ENCODE measurements at places on chromosomes 5 and 9.
A peak's percentile ranks its signal among the peaks of the same experiment; 100 is the strongest.

DNA sequence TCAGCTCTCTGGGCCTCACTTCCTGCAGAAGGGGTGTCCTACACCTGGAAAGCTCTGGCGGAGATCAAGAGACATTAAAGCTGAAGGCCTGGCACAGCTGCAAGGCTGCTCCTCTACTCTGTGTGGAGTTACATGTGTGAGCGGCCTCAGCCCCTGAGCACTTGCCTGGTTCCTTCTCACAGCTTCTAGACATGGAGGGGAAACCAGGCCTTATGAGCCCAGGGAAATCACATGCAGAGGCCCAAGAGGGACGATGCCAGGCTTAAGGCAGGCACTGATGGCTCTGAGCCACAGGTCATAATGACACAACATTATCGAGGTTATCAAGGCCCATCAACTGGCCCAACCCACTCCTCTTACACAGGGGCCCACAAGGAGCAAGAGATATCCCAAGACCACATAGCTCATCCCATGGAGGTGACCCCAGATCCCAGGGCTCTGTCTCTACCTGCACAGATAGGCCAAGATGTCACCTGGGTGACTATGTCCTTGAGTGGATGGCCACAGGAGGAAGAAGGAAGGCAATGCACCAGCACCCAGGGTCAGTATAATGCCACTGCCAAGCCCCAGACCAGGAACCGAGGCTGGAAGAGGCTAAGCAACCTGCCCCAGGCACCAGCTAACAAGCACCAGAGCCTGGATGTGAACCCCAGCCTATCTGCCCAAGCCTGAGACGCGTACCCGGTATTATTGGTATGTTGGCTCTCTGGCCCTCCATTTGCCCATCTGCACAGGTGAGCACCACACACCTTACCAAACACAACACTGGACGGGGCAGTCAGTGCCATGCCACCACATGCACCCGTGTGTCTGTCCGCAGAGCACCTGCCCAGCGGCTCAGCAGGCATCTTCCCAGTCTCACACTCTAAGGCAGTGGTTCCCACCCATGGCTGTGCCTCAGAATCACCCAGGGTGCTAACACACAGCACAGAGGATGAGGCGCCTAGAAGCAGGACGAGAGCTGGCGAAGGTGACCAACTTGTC, 143.3 kb downstream of the GABBR2 start:
- DNase-seq = no peak

GRCh38 chr9:5621327-5621726, 7.6 kb upstream of the RIC1 start:
- no peak for DNase-seq

- DNase-seq = no peak
These were observed 328.9 kb downstream of the NR2F1-AS1 start for GRCh38 chr5:93252165-93252564.

DNA sequence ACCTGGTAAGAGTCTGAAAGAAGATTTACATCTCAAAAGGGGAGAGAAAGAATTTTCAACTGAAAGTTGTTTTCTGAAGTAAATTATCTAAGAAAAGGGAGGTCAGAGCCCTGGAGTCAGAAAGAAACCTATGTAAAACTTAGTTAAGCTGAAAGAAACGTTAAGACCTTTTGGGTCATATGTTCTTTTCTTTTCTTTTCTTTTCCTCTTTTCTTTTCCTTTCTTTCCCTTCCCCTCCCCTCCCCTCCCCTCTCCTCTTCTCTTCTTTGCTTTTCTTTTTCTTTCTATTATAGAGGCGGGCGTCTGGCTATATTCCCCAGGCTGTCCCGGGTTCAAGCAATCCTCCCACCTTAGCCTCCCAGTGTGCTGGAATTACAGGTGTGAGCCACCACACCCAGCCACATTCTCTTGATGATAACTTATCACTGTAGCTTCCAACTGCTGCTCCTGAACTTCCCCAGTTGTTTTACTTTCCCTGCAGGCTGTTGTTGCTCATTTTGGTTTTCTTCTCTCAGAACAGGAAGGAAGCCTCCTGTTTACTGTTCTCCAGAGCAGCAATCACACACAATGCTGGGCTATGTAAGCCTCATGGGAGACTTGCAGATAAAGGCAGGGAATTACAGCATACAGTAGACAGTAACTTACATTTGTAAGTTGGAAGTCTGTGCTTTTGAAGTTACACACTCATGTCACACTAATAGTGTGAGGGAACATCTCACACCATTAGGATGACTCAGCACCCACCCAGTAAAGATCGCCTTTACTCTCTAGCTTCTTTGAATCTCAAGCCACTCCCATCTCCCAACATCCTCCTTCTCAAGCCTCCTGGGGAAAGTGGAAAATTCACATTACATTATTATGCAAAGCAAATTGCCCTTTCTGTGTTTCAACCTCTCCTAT, 2216.6 kb upstream of the WWC1 start:
- DNase-seq = no peak

- DNase-seq = no peak
These were observed 481.3 kb downstream of the GADD45G start for GRCh38 chr9:90086101-90086511.

DNA sequence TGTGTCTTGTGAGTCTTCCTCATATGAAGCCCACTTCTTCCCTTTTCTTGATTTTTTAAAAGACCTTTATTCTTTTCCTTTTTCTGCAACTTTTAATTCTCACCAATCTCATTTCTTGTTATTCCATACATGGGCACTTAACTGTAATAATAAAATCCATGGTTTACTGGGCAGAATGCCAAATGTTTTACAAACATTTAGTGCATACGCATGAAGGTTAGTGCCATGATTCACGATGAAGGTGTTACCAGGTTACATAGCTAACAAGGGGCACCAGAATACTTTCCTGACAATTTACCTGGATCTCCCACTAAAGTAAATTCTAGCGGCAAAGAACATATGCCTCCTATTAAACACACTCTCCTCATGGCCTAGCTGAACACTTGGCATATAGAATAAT, 28.5 kb downstream of the MAN2A1 start:
- no peak for DNase-seq

DNA sequence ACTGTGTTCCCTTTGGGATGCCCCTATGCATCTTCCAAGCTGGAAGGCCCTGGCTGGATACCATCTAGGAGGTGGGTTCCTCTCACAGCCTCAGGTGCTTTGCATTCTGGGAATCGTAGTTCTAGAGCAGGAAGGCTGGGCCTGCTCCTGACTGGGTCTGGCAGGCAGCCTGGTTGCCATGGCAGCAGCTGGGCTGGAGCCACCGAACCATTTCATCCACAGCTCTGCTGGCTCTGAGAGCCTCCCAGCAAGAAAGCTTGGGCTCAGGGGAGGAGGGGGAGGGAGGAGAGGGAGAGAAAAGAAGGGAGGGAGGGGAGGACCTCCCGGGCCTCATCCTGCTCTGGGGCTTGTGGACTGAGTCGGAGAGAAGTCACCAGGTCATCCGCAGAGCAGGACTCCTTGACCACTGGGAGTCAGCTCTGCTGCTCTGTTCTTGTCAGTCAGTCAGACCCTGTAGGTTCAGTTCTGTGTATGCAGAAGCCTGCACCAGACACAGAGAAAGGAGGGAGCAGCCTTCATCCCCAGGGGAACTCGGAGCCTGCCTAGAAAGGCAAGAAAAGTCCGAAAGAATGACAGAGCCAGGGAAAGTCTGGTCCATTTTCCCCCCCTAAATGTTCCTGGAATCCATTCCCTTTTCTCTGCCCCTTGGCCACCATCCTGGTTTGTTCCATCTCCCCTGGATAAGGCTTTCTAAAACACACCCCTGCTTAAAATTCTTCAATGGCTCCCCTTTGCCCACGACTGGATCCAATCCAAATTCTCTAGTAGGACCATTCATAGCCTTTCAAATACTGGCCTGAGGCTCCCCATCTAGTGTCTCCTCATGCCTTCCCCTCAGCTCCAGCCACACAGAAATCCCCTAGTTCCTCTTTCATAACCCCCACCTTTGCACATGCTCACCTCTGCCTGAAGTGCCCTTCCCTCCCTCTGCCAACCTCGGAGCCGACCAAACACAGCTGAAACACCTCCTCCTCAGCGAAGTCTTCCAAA, 65.4 kb upstream of the ARAP3 start:
- DNase-seq = peak; percentile 84

GRCh38 chr9:97892421-97892820, 29.9 kb downstream of the TRMO start:
- no peak for DNase-seq

GRCh38 chr5:168022446-168023169, 268.8 kb upstream of the WWC1 start:
- no peak for DNase-seq

GRCh38 chr9:20242510-20243189, 379.6 kb downstream of the MLLT3 start:
- DNase-seq = no peak

GRCh38 chr9:33697171-33697570, 98.2 kb upstream of the PRSS3 start:
- DNase-seq = no peak

DNA sequence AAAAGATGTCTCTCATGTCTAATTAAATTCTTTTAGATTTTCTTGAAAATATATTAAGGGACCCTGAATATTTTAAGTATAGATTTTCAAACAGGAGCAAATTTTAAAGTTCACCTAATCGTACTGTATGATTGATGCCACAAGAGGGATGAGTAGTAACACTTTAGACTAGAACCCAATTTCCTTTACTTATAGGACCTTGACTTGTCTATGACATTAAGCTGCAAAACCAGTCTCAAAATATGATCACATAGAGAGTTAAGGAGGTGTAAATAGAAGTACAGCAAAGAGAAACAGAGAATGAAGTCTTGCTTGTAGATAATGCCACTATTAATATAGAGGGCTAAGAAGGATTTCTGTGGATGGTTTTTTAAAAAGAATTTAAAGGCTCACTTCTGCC, 312.9 kb upstream of the PRR16 start:
- no peak for DNase-seq

DNA sequence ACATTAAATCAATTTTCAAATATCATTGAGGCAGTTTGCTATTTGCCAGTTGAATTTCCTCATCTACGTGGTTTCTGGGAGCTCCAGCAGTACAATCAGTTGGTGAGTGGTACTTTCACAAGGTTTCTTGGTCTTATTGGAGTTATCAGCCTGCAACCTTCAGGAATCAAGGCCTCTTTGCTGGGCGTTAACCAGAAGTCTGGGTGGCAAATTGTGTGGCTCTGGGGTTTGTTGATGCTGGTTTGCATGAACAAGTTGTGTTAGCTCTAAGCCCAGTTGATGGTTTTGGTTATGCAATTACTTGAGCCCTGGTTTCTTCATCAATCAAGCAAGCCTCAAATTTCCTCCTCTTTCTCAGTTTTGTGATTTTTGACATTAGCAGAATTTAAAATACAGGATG, 152.9 kb upstream of the ANKRD55 start:
- DNase-seq = no peak

GRCh38 chr9:88802533-88802932, 188.7 kb upstream of the S1PR3 start:
- DNase-seq = no peak

Measured in substantia nigra (tissue), 51 donors.